ENCODE measurements at places on chromosomes 7 and 10. TPM values are rescaled to one million over a fixed set of nuclear protein-coding genes. Genes with fewer than 3 reads are reported as not detected.

GRCh38 chr10:84715911-84716310 is 387.5 kb downstream of the CCSER2 start:
- no peaks in the 10 kb centered on the region for H3K36me3 ChIP-seq
- no peak overlapping the region for H3K4me3 ChIP-seq
- H3K4me1 ChIP-seq: no peaks in the 10 kb centered on the region
- peak; percentile 8 for DNase-seq
- no peak overlapping the region for H3K27ac ChIP-seq

DNA sequence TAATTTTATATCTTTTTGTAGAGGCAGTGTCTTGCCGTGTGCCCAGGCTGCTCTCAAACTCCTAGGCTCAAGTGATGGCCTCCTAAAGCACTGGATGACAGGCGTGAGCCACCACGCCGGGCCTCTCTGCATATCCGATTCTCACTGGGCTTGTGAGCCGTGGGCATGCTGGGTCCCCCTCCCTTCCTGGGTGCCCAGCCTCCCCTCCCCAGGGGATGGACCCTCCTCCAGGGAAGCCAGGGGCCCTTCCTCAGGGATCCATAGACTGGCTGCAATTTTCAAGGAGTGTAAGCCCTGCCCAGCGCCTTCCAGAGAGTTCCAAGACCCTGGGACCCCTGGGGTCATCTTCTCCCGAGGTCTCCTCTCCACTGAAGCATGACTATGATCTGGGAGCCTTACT is 23.7 kb upstream of the ELFN1 start:
- H3K27ac ChIP-seq: no peak overlapping the region
- H3K36me3 ChIP-seq: no peaks in the 10 kb centered on the region
- H3K4me3 ChIP-seq: no peak overlapping the region
- H3K27me3 ChIP-seq: peaks cover 59% of the 10 kb centered on the region
- DNase-seq: no peak
- H3K4me1 ChIP-seq: no peaks in the 10 kb centered on the region

The TAS2R41 gene
- not detected for total RNA-seq

DNA sequence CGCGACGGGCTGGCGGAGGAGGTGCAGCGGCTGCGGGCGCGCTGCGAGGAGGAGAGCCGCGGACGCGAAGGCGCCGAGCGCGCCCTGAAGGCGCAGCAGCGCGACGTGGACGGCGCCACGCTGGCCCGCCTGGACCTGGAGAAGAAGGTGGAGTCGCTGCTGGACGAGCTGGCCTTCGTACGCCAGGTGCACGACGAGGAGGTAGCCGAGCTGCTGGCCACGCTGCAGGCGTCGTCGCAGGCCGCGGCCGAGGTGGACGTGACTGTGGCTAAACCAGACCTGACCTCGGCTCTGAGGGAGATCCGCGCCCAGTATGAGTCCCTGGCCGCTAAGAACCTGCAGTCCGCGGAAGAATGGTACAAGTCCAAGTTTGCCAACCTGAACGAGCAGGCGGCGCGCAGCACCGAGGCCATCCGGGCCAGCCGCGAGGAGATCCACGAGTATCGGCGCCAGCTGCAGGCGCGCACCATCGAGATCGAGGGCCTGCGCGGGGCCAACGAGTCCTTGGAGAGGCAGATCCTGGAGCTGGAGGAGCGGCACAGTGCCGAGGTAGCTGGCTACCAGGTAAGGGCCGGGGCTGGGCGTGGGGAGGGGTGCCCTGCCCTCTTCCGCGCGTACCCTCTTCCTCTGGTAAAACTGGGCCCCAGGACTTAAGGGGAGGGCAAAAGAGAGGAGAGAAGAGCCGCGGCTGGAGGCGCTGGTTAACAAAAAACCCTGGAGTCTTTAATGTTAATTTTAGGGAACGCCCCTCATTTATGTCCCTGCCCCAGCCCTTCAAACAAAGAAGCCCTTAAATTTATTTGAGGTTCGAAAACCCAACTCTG is 987 bp downstream of the INA start:
- H3K27ac ChIP-seq: no peak overlapping the region
- peaks cover 12% of the 10 kb centered on the region for H3K4me1 ChIP-seq
- peak overlapping the region; percentile 57 for H3K4me3 ChIP-seq
- H3K27me3 ChIP-seq: peaks cover 24% of the 10 kb centered on the region
- DNase-seq: no peak

DNA sequence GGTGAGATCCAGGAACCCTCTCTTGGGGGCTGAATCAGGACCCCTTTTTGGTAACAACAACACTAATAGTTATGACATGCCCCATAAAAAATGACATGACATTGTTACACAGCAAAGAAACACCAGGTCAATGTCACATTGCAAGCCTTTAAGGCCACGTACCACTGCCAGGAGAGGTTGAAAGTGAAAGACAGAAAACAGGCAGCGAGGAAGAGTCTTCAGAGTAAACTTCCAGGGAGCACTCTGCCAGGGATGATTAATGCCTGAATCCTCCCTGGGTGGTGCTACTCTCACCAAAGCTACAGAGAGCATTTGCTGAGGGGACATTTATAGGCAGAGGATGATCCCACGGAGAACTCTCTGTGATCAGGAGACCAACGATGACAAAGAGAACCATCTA is 551.6 kb downstream of the CALN1 start:
- no peak overlapping the region for H3K27ac ChIP-seq
- no peaks in the 10 kb centered on the region for H3K27me3 ChIP-seq
- H3K4me3 ChIP-seq: no peak overlapping the region
- DNase-seq: no peak
- H3K4me1 ChIP-seq: no peaks in the 10 kb centered on the region

DNA sequence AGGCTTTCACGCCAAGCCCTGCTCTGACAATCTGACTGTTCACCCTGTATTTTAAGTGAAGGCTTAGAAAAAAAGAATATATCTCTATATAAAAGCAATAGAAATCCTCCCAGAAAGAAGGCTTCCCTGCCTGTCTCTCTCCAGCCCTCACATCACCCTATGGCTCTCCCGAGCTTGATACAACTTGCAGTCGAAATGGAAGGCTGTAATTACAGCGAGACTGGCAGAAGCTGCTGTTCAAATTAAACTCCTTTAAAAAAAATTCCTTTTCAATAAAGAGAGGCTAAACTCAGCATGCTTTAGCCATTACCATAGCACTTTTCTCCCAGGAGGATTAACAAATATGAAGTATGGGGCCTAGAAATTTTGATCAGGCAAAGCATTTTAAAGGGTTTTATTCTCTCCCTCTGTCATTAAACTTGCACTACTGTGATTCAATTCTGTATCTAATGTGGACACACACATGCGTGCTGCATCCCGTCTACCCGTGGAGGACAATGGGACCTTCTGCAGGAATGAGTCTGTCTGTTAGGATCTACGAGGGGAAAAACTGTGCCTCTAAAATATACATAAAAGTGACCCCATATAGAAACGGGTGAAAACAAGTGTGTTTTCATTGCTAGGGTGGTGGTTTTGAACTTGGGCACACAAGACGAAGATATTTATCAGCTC is 223.8 kb downstream of the USP6NL start:
- no peak overlapping the region for H3K4me3 ChIP-seq
- H3K27ac ChIP-seq: no peak overlapping the region
- no peak for DNase-seq
- no peaks in the 10 kb centered on the region for H3K36me3 ChIP-seq
- no peaks in the 10 kb centered on the region for H3K4me1 ChIP-seq

DNA sequence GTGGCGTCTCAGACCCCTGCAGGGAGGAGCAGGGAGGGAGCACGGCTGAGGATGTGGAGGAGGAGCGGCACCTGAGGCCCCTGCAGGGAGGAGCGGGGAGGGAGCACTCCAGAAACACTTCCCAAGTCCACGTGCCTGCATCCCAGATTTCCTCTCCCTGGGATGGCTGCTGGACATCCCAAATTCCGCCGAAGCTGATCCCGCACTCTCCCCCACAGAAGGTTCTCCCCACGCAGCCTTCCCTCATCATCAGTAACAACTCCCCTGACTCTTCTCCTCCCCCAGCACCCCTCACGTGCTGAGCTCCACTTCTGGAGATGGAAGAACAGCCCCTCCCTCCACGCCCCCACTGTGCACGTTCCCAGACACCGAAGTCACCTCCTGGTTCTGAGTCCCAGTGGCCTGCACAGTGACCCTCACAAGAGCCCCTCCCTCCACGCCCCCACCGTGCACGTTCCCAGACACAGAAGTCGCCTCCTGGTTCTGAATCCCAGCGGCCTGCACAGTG is 17.8 kb upstream of the FOXL3 start:
- H3K4me1 ChIP-seq: no peaks in the 10 kb centered on the region
- H3K27ac ChIP-seq: no peak overlapping the region
- no peak for DNase-seq
- H3K4me3 ChIP-seq: no peak overlapping the region
- peaks cover 11% of the 10 kb centered on the region for H3K27me3 ChIP-seq

- H3K4me3 ChIP-seq: no peak overlapping the region
- no peaks in the 10 kb centered on the region for H3K36me3 ChIP-seq
- H3K27ac ChIP-seq: no peak overlapping the region
- 0 out of 2 replicates have a peak, but pooled peaks cover 3% of the 10 kb centered on the region for H3K4me1 ChIP-seq
Observed at GRCh38 chr7:113083816-113084495, 2.7 kb downstream of the GPR85 start.

GRCh38 chr10:72124381-72124780 is 36.0 kb upstream of the SPOCK2 start:
- no peak for DNase-seq
- peaks cover 2% of the 10 kb centered on the region for H3K36me3 ChIP-seq
- H3K27me3 ChIP-seq: no peaks in the 10 kb centered on the region
- H3K4me1 ChIP-seq: peaks cover 1% of the 10 kb centered on the region
- H3K4me3 ChIP-seq: no peak overlapping the region

- no peaks in the 10 kb centered on the region for H3K4me1 ChIP-seq
- DNase-seq: no peak
- H3K27me3 ChIP-seq: no peaks in the 10 kb centered on the region
- H3K36me3 ChIP-seq: no peaks in the 10 kb centered on the region
Observed at GRCh38 chr7:26789481-26790184, 74.8 kb downstream of the SKAP2 start.

The ITPRID1 gene
- not detected for total RNA-seq

DNA sequence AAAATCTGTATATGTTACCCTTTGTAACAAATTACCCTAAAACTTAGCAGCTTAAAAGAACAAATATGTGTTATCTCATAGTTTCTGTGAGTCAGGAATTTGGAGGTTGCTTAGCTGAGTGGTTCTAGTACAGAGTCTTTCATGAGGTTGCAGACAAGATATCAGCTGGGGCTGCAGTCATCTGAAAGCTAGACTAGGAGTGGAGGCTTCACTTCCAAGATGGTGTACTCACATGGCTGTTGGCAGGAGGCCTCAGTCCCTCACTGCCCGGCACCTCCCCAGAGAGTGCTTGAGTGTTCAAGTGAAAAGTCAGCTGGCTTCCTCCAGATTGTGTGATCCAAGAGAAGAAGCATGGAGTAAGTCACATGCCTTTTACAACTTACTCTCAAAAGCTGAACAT is 16.9 kb upstream of the GGCT start:
- peak; percentile 56 for DNase-seq
- no peak overlapping the region for H3K27ac ChIP-seq
- no peaks in the 10 kb centered on the region for H3K36me3 ChIP-seq
- no peak overlapping the region for H3K4me3 ChIP-seq
- H3K4me1 ChIP-seq: peaks cover 4% of the 10 kb centered on the region
- H3K27me3 ChIP-seq: no peaks in the 10 kb centered on the region

DNA sequence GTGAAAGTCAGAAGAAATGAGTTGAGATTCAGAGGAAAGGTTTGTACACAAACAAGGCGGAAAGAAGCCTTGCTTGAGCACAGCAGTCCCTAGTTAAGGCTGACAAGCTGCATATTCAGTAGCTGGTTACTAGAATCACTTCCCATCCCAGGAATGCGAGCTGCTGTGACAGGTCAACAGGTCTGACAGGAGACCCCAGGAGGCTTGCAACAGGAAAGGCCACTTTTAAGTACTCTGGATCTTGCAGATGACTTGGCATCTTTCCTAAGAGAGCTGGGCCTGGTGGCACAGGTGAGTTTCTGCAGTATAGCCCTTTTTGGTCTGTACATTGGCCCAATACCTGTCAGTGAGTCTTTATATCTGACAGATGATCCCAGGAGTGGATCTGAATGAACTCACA is 35.7 kb upstream of the UNC5B start:
- no peaks in the 10 kb centered on the region for H3K4me1 ChIP-seq
- DNase-seq: no peak
- no peak overlapping the region for H3K4me3 ChIP-seq
- H3K27ac ChIP-seq: no peak overlapping the region

The GPR26 gene
- not detected for total RNA-seq

The NPY gene
- not detected for total RNA-seq

The CFAP43 gene
- total RNA-seq: not detected

DNA sequence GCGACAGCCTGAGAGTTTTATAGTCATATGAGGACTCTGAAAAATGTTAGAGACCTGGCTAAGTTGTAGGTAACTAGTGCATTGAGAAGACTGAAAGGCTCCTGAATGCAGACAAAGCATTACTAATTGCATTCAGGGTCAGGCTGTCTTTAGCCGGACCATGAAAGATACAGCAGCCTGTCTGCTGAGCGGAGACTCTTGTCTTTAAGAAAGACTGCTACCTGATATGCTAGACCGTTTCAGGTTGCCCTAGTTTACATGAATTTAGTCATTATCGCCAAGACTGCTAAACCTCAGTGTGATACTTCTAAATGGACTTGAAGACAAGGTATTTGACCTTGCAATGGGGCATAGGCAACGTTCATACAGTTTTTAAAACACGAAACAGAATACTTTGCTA is 81.2 kb downstream of the BMPR1A start:
- no peak overlapping the region for H3K27ac ChIP-seq
- H3K36me3 ChIP-seq: peaks cover 10% of the 10 kb centered on the region
- no peaks in the 10 kb centered on the region for H3K27me3 ChIP-seq
- H3K4me1 ChIP-seq: no peaks in the 10 kb centered on the region
- H3K4me3 ChIP-seq: no peak overlapping the region
- DNase-seq: no peak

- peaks cover 5% of the 10 kb centered on the region for H3K36me3 ChIP-seq
- H3K4me1 ChIP-seq: no peaks in the 10 kb centered on the region
- H3K27ac ChIP-seq: no peak overlapping the region
- H3K27me3 ChIP-seq: no peaks in the 10 kb centered on the region
- no peak for DNase-seq
- no peak overlapping the region for H3K4me3 ChIP-seq
Observed at GRCh38 chr7:76997381-76998284, 34.5 kb downstream of the SPDYE17 start.

GRCh38 chr10:100151723-100152300 is 34.0 kb downstream of the ERLIN1 start:
- H3K4me1 ChIP-seq: no peaks in the 10 kb centered on the region
- H3K36me3 ChIP-seq: peaks cover 23% of the 10 kb centered on the region
- no peak for DNase-seq
- H3K4me3 ChIP-seq: no peak overlapping the region

The APBB1IP gene
- not detected for total RNA-seq

DNA sequence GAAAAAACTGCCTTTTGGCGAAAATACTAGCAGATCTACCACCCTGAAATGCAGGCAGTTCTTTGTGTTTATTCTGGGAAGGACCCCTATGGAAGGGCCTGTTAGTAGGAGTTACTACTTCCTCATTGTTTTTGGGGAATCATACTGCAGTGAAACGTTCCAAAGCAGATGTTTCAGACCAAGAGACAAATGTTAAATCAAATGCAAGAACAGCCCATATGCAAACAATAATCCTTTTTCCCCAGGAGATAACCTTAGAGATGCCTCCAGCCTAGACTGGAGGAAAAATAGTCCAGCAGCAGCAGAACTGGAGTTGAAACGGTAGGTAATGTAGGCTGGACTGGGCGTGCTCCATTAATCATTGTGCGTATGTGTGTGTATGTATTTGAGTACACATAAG is 65.9 kb upstream of the VWDE start:
- no peak overlapping the region for H3K4me3 ChIP-seq
- no peaks in the 10 kb centered on the region for H3K27me3 ChIP-seq
- DNase-seq: no peak
- no peaks in the 10 kb centered on the region for H3K36me3 ChIP-seq
- H3K4me1 ChIP-seq: no peaks in the 10 kb centered on the region

- no peak overlapping the region for H3K27ac ChIP-seq
- H3K4me3 ChIP-seq: no peak overlapping the region
- DNase-seq: no peak
Observed at GRCh38 chr10:128029731-128030369, 96.4 kb downstream of the MKI67 start.

The ANKRD16 gene
- total RNA-seq: 5.7 TPM

The FKBP9 gene
- total RNA-seq: 146 TPM
